ENCODE measurements at places on chromosomes 2 and 18. TPM values are rescaled to one million over a fixed set of nuclear protein-coding genes. Genes with fewer than 3 reads are reported as not detected.

Gene COPS8
- polyA plus RNA-seq, result 57.7 TPM

Gene SERPINB10
- polyA plus RNA-seq, result 0.27 TPM

Gene KHK
- polyA plus RNA-seq, result 1.9 TPM

Gene CD8B2
- 0.04 TPM for polyA plus RNA-seq

DNA sequence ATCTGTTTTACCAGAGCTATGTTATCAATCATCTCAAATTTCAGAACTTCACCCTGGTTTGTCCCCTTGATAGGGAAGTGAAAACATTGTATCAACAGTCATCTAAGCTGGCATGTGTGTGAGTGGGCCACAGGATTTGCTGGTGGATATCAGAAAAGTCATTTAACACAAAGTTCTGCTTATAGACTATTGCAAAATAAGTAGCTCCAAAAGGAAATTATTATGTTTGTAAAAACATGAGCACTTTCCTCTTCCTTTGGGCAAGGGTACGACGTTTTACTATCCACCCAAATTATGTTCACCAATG lies 20.7 kb upstream of the COPS8 start:
- DNase-seq, result no peak

DNA sequence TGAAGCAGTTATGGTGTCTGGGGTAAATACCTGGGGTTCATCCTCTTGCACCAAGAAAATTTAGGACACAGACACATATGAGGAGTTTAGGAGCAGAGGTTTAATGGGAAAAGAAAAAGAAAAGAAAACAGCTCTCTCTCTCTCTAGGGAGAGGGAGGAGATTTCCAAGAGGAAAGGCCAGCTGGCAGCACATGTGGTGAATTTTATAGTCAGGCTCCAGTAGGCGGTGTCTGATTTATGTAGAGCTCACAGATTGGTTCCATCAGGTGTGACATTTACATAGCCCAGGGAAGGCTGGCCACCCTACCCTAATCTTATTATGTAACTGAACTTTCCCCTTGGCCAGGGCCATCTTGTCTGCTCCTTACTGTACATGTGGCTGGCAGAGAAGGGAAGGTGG lies 297.5 kb upstream of the RGPD4 start:
- peak; percentile 65 for DNase-seq

GRCh38 chr18:59551902-59552635 lies 145.2 kb downstream of the CCBE1 start:
- DNase-seq, result no peak

GRCh38 chr18:64260810-64261209 lies 111.9 kb upstream of the LINC00305 start:
- no peak for DNase-seq

GRCh38 chr2:47309952-47310800 lies 92.8 kb upstream of the MSH2 start:
- no peak for DNase-seq

GRCh38 chr2:15620857-15621471 lies 29.3 kb downstream of the DDX1 start:
- DNase-seq, result no peak

- no peak for DNase-seq
Measured at GRCh38 chr18:79166702-79167101, 97.5 kb downstream of the ATP9B start.

GRCh38 chr2:105771836-105772235 lies 27.1 kb downstream of the NCK2 start:
- peak; percentile 36 for DNase-seq

- DNase-seq, result no peak
Measured at GRCh38 chr2:144470816-144471215, 49.1 kb downstream of the ZEB2 start.

GRCh38 chr2:26816893-26817292 lies 31.0 kb downstream of the CENPA start:
- DNase-seq, result no peak

DNA sequence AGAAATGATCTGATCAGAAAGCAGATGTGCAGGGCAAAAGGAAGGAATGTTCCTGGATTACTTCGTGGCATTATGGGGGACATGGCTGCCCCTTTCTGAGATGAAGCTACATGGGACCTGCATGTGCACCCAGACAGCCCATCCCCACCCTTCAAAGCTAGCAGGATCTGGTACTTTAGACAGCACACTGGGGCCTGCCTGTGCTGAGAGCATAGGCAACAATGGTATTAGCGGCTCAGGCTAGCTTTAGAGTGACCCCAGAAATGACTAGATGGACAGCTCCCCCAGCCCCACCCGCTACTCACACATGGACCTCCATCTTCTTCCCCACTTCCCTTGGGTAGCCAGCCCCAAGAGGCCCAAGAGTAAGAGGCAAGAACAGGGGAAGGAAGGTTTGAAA lies 61.5 kb upstream of the NFE2L2 start:
- no peak for DNase-seq

- DNase-seq, result no peak
Measured at GRCh38 chr18:40877096-40877495, 1077.9 kb upstream of the PIK3C3 start.
